Activated T-helper 1 cell treated with anti-CD3 and anti-CD28 coated beads, Interleukin-2, amount 50 U/mL, for 16 hours (primary cell): ENCODE measurements at places on chromosomes 7 and 10.

- DNase-seq, result no peak
These were observed 146.2 kb upstream of the RET start for GRCh38 chr10:42930516-42931192.

- DNase-seq, result no peak
These were observed 149.9 kb downstream of the CPED1 start for GRCh38 chr7:121138262-121138933.

DNA sequence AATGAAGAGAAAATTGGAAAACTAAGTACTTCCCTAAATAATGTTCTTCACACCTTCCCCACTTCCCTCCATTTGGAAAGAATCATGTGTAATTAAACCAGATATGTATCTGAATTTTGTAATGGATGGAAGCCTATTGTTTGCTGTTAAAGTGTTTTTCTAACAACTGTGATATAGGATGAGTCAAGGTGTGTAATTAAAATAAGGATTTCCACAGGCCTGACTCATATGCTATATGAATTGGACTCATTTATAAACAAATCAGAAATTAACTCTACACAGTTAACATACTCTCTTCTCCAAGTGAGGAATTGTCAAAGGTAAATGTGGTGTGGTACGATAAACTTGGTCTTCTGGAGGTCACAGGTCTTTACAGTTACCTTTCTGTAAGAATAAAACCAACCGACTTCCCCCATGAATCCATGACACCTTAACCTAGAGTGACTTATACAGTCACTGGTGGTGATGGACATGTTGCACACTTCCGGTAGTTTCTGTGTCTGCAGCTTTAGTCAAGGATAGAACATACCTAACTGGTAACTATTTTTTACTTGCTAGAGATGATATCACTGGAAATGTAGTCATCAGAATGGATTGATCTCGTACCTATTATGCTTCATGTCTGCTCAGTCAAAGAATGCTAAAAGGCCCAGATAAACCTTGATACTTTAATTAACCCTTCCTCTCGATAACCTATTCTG lies 12.8 kb downstream of the PNLIPRP3 start:
- DNase-seq, result no peak

- no peak for DNase-seq
These were observed 30.8 kb downstream of the VAX1 start for GRCh38 chr10:117107238-117107637.

DNA sequence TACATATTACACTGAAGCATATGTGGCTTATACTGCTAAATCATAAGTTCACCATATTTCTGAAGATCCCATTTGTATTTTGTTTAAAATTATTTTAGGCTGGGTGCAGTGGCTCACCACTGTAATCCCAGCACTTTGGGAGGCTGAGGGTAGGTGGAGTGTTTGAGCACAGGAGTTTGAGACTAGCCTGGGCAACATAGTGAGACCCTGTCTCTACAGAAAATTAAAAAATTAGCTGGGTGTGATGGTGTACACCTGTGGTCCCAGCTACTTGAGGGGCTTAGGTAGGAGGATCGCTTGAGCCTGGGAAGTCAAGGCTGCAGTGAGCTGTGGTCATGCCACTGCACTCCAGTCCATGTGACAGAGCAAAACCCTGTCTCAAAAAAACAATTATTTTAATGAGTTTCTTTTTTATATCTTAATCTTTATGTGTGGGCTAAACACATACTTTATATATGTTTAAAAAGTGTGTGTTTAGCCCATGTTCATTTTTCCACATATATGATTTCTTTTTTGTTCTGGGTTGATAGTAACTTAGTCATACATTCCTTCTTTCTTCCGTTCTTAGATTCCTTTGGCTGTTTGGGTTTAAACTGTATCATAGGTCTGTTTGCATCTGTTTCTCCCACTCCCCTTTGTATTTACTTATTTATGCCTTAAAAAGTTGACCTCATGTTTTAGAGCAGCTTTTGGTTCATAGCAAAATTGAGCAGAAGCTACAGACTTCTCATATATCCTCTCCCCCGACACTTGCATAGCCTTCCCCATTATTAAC lies 33.5 kb downstream of the RSBN1L start:
- no peak for DNase-seq

DNA sequence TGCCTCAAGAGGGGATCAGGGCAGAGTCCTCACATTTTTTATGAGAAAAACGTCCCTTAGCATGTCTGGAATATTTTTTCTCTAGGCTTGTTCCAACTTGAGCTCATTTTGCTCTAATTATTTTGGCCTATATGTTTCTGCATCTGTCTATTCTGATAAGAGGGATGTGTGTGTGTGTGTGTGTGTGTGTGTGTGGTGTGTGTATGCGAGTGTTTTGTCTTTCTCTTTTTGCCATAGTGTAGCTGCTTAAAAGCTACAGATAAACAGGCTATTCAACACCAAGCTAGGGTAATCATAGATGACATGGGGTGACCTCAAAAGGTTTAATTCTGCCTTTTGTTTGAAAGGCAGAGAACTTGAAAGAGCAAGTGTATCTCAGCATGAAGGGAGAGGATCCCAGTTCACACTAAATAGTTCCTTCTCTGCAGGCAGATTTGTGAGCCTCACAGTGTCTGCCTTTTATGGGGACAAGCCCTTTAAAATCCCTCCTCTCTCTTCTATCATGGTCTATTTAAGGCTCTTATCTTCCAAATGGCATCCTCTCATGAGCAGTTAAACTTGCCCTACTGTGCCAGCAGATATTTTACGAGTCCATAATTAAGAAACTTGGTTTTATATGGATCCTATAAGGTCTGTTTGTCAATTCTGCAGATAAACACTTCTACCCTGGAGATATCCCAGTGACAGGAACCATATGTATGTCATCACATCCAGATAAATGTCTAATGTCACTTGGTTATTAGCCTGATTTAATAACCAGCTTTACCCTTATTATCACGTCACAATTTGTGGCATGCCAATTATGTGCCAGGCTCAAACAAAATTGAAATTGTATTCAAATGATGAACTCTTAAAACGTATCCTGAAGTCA lies 202.9 kb upstream of the MTPN start:
- DNase-seq, result no peak

DNA sequence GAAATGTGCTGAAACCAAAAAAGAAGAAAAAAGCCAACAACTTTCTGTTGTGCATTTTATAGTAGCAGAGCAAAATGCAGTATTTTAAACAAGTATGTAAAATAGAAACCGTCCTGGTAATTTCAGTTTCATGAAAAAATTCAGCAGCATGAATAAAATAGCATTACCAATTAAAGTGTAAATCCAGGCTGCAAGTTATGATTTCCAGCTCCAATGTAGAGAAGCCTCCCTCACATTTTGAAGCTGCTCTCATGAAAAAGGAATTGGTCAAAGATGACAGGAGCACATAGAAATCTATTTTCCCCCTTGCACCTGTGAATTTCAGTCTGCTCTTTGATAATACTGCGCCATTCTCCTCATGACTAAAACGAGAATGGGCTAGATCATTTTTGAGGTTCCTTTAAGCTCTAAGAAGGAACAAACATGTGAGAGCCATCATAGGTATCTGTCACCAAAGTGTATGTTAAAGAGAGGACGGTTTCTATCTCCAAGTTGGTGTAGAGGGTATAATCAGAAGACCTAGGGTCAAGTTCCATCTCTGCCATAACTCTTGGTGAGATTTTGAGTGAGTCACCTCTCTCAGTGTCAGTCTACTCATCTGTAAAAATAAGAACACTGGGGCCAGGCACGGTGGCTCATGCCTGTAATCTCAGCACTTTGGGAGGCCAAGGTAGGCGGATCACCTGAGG lies 107.5 kb downstream of the MTPAP start:
- no peak for DNase-seq

DNA sequence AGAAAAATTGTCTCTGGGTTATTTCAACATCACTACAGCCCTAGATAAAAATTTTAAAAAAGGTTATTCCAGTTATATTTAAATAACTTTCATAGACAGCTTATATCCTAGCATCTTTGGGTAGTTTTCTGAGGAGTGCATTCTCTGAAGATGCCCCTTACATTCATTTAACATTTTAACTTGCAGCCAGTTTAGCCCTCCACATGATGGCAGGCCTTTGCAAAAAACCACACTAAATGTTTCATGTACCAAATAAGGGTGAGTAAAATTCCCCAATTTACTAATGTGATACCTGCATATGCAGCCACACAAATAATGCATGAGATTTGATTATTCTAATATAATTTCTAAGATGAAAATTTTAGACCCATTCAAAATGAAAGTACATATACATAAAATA lies 108.4 kb upstream of the ZWINT start:
- no peak for DNase-seq

DNA sequence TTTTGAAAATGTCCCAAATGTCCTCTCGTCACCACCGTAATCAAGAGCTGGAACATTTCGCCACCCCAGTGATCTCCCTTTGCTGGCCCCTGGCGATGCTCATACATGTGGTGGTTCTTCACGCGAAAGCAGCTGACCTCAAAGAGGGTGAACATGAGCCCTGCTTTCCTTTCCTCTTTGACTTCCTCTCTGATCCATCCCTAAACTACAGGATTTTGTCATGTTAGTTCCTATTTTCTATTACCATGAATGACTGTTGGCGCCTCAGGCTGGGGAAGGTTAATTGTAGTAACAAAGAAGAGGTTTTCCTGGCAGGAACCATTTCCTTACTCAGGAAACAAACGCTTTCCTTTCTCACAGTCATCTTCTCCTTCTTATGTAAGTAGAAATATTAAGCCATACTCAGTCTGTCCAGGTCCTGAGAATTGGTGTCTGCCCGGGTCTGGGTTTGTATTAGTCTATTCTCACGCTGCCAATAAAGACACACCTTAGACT lies 114.5 kb downstream of the INSYN2A start:
- DNase-seq, result no peak

DNA sequence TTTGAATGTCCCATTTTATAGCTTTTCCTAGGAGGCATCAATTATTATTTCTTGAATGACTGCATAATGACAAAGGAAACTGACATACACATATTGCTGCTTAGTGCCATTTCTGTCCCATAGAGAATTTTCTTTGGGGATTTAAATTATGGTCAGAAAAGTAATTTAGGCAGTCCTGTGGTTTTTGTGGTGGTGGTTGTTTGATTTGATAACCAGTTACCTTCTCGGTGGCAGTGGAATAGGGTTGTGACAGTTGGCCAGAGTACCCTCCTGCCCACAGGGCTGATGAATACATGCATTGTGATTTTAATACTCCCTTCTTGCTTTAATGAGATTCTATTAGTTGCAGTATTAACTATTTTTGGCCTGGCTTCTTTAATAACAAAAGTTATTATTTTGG lies 6.6 kb upstream of the SGCE start:
- no peak for DNase-seq

GRCh38 chr10:78332012-78332411 lies 298.3 kb downstream of the RPS24 start:
- no peak for DNase-seq

DNA sequence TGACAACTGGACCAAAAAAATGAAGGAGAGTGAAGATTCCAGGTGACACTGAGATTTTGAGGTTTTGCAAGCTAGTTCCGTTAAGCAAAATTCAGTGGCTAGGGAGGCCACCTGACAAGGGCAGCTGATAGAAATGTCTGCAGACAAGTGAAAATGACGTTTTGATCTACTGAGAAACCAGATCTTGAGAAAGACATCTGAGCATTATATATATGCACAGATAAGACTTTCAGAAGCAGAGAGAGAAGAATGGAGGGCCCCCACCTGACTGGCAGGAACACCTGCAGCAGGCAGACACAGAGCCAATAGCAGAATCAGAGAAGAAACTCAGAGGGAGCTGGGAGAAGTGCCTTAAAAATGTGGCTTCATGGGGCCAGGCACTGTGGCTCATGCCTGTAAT lies 76.1 kb upstream of the LRGUK start:
- DNase-seq, result no peak

GRCh38 chr7:81857385-81857784 lies 87.5 kb upstream of the HGF start:
- DNase-seq, result no peak

GRCh38 chr10:17607603-17608332 lies 9.4 kb downstream of the HACD1 start:
- DNase-seq, result no peak

DNA sequence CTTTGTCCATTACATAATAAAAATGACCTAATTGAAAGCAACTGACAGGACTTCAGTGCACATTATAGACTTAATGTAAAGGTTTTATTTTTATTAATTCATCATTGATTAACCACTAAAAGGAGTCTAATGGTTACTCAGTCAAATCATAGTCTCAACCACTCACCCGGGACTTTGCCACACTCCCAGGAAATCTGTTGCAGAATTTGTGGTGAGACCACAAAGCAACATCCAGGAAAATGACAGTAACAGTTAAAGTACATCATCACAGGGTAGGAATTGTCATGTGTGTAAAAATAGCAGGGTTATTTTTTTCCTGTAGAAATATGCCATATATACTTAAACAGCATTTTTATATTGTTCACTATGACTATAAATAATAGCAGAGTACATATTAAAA lies 6.3 kb upstream of the HGF start:
- no peak for DNase-seq

GRCh38 chr7:18040196-18040595 lies 12.6 kb upstream of the PRPS1L1 start:
- no peak for DNase-seq

DNA sequence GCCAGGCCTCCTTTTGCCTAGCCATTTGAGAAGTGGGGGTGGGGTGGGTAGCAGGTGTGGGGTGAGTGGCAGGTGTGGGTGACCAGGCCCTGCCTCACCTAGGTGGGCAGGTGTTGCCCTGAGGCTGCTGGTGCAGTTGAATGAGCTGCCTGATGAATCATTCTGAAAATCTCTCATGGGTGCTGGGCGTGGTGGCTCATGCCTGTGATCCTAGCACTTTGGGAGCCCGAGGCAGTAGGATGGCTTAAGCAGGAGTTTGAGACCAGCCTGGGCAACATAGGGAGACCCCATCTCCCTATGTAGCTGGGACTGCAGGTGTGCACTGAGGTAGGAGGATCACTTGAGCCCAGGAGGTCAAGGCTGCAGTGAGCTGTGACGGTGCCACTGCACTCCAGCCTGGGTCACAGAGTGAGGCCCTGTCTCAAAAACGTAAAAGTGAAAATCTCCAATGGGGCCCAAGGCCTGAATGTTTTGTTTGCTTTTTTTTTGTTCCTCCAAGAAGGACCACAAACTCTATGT lies 17.7 kb downstream of the TSPAN14 start:
- no peak for DNase-seq

- no peak for DNase-seq
These were observed 251.7 kb downstream of the SNX10 start for GRCh38 chr7:26543340-26543739.

DNA sequence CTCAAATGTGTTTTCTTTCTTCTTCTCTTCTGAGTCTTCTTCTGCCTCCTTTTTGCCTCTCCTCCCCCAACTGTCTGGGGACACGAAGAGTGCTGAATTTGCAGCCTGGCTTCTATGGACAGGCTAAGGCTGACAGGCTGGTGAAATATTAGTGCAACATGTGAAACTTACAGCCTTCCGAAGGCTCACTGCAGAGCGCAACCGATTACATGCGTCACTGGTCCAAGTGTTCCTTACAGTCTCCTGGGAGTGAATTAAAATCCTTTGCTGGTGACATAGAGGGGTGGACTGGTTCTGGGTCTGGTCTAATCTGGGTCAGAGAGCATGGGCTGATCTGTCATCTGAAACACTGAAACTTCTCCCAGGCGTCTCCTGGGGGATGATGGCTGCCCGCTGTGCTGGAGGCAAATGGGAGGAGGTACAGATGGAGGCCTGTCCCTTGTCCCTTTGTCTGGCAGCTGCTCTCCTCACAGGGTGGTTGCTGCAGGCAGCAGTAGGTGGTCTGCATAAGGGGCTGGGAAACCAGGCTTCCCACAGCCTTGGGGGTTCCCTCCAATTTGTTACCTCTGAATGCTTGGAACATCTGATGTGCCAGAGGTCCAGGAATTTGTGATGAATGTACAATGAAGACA lies 143.8 kb upstream of the BMPER start:
- no peak for DNase-seq
